ENCODE measurements at places on chromosomes 7 and 10.
A peak's percentile ranks its signal among the peaks of the same experiment; 100 is the strongest.

DNA sequence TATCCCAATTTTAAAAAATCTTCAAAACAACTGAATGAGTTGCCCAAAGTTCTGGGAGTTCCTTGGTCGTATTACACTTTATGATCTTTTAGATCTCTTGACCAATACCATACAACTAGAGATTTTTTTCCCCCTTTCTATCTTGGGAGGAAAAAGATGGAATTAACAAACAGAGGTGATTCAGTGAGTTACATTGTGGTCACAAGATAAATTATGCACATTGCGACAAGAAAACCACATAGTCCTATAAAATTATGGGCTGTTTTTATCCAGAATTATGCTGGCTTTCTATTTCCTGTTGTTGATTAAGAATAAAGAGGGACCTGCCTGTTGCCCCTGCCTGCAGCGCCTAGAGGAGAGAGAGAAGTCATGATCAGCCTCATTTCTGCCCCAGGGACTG lies 8.2 kb upstream of the SGPL1 start:
- DNase-seq: no peak

DNA sequence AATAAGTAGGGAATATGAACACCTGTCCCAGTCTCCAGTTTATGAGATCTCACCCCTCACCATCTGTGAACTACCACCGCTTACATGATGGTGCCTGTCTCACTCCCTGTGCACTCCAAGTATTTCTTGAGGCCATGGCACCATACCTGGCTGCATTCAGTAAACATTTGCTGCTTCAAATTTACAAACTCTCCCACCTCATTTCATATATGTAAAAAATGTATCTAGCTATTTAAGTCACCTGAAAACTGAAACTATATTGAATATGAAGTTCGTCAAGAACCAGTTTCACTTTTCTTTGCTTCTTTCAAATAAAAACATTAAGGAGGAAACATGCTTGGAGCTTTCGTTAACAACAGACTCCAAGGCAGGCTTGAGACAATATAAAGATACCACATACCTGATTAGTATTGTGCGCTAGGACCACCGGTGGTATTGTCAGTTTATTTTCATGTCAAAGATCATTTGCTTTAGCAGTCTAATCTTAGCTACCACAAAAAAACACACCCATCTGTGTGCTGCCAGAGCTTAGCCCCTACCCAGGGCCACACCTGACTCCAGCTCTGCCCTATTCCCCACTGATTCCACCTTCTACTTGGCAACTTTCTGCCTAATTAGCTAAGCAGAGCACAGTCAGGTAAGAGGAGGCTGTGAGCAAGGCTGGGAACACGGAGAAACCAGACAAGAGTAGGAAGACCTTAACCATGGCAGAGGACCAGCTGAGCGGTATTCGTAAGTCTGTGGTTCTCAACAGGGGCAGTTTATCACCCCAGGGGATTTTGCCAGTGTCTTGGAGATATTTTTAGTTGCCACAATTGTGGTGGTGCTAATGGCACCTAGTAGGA lies 92.0 kb downstream of the ZFAND4 start:
- DNase-seq: no peak

DNA sequence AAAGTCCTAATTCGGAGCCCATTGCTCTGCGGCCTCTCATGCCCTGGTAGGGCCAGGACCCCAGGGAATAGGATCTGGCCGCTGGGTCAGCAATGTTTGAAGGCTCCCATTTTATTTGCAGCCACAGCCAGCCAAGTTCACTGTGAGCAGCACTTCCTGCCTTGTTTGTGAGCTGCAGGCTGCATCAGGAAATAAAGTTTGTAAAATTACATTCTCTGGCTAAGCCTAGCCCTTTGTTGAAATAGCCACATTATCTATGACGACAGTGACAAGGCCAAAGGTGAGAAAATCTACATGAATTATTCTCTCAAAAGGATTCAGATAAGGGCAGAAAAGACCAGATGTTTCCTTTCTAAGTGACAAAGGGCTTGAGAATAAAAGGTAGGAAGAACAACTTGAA lies 23.7 kb upstream of the ITGB1 start:
- DNase-seq: peak; percentile 94

DNA sequence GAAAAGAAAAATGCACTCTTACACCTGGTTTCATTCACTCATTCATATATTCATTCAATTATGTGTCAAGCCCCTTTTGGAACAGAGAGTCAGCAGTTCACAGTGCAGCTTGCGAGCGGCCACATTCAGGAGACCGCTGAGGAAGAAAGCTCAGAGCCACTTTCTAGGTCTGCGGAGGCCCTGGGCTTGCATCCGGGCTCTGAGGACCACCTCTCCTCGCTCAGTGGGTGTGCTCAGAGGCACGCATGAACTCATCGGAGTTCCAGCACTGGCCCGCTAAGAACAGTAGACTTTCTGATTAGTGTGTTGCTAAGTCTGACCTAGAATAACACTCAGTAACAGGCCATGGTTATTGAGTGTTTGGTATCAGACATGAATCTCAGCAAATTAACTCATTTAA lies 1.8 kb upstream of the FAM107B start:
- no peak for DNase-seq

DNA sequence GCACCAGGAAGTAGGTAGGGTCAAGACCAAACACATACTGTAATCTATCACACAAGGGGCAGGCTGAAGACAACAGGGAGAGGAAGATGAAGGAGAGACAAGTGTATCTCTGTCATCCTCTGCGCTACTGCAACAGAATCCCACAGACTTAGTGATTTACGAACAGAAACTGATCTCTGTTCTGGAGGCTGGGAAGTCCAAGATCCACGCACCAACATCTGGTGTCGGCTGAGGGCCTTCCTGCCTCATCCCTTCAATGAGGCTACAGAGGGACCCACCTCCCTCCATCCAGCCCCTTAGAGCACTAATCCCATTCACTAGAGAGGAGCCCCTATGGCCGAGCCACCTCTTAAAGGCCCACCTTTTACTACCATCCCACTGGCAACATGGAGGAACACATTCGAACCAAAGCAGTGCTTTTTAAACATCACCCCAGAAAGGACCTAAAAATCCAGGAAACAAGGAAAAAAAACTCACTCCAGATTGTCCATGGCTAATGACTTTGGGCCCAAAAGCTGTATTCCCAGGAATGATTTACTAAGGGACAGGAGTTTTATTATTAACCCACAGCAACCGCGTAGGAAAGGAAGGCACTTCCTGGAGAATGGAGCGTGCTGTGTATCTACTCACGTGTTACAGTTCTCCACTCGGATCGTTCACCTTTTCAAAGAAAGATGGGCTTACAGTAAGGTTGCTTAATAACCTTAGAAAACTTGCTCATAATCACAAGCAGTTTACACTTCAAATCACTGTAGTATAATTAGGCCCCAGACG lies 4.2 kb downstream of the BNIP3 start:
- DNase-seq: no peak
